HAP-1 (cell line): ENCODE measurements at places on chromosomes 13 and 19.

GRCh38 chr13:76148926-76149325 is 512.8 kb downstream of the LMO7 start:
- no peak for DNase-seq

GRCh38 chr13:29556742-29557141 is 38.7 kb downstream of the SLC7A1 start:
- DNase-seq: no peak

DNA sequence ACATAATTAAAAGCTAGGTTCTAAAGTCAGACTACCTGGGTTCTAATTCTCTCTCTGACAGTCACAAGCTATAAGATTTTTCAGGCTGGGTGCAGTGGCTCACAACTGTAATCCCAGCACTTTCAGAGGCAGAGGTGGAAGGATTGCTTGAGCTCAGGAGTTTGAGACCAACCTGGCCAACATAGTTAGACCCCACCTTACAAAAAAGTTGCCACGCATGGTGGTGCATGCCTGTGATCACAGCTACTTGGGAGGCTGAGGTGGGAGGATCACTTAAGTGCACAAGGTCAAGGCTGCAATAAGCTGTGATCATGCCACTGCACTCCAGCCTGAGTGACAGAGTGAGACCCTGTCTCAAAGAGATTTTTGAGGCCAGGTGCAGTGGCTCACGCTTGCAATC is 6.0 kb downstream of the NFKBID start:
- no peak for DNase-seq

GRCh38 chr13:99859178-99860177 is 112.1 kb downstream of the ZIC5 start:
- DNase-seq: no peak

GRCh38 chr19:5447700-5448311 is 7.4 kb upstream of the ZNRF4 start:
- no peak for DNase-seq

DNA sequence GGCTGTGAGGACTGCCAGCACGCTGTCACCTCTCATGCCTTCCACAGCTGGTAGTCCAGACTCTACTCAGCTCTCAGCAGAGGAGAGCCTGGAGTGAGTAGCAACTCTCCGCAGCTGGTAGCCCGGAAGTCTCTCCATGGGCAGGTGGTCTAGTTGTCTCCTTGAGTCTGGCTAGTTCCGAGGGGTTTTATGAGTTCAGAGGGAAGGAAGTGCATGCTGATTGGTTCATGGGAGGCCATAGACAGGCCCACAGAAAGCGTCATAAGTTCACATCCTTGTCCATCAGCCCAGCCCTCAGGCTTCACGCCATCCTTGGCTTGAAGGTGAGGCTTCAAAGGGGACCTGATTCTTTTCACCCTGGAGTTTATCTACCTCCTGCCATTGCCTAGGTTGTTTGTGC is 2662.4 kb upstream of the PCDH20 start:
- no peak for DNase-seq

DNA sequence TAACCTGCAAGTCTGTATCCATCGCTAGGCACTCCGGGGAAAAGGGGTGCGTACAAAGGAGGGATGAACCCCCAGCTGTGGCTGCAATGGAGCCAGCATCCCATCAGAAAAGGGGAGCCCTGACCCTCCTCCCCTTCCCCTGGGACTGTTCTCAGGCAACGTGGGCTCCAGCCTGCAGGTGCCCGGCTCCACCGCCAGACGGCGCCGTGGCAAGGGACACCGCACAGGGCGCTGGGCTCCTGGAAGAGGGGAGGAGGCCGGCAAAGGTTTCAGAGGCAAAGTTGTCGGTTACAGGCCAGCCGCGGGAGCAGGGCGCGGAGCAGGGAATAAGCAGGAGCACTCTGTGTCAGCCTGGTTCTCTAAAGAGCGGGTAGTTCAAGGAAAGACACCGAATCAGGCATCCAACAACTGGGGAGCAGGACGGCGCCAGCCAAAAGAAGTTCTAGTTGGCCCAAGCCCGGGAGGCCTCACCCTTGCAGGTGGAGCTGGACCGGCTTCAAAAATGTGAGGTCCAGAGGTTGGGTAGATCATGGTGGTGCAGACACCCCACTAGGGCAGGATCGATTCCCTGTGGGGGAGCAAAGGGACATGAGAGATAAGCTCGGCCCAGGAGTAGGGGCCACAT is 53.0 kb upstream of the ATP12A start:
- DNase-seq: no peak

GRCh38 chr19:572743-573518 is 535 bp downstream of the BSG start:
- DNase-seq: peak; percentile 56

DNA sequence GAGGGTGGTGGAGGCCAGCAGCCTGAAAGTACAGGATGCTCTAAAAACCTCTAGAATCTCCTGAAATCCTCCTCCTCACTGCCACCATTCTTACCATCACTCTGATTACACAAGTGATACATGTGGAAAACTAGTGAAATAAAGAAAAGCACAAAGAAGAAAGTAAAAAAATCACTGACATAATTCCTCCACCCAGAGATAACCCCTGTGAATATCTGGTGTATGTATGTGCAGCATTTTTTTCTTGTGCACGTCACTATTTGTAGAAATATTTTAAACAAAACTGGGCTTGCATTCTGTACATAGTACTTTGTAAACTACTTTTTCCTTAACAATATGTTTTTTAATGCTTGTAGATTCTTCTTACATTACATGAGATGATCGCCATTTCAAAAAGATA is 73.2 kb downstream of the CDADC1 start:
- no peak for DNase-seq

DNA sequence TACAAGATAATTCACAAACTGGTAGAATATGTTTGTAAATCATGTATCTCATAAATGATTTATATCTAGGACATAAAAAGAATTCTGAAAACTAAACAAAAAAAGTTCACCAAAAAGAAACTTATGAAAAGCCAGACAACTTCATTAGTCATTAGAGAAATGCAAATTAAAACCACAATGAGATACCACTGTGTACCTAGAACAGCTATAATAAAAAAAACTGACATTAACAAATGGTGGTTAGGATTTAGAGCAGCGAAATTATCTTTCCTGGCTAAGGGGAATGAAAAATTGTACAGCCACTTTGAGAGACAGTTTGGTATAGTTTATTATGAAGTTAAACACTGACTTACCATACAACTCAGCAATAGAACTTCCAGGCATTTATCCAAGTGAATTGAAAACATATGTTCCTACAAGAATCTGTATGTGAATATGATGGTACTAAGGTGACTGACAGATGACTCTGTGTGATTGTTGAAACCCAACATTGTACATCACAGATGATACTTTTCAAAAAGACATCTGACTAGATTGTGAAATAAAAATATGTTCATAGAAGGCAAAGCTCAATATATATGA is 41.8 kb downstream of the UGGT2 start:
- DNase-seq: no peak

DNA sequence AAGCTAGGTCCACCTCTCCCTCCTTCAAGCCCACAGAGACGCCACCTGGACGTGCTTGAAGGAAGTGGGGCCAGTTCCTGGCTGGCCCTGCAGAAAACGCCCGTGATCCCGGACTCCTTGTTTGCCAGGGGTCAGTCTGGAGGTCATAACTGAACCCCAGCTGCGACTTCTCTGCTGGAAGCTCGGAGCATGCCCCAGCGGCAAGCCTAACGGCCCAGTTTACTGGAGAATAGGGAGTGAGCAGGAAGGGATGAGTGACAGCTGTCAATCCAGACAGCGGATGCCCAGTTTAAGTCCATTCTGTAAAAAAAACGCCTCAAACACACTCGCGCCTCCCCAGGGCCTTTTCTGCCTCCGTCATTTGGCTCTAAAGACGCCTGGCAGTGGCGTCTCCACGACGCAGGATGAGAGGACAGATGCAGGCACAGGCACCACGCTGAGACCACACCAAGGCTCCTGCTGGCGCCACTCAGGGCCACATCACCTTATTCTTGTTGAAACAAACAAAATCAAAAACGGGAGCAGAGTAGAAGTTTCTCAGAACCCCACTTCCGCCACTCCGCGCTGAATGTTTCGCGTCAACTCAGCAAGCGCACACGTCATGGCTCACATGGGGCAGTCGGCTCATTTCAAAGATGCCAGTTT is 57.6 kb downstream of the RASA3 start:
- no peak for DNase-seq

GRCh38 chr19:1882786-1883692 is 2.3 kb downstream of the ABHD17A start:
- no peak for DNase-seq

GRCh38 chr19:2101417-2102335 is 5.0 kb downstream of the IZUMO4 start:
- DNase-seq: no peak

GRCh38 chr19:36528921-36529518 is 949 bp upstream of the ZNF260 start:
- peak; percentile 34 for DNase-seq

DNA sequence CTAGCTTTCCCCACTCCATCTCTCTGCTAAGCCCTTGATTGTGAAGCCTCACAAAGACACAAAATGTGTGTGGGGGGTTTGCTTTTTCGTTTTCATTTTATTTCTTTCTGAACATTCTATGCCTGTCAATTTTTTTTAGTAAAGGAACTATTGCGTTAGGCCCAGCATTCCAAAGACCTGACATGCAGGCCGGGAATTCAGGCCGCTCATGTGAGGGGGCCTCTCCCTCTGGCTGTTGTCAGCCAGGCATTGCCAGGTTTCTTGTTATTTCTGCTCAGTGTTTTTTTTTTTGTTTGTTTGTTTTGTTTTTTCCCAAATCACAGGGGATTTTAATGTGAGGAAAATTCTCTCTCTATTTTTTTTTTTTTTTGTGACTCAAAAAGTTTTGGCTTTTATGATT is 10.3 kb upstream of the MEDAG start:
- DNase-seq: no peak

GRCh38 chr13:97568850-97569249 is 134.9 kb downstream of the RAP2A start:
- no peak for DNase-seq

GRCh38 chr13:94947392-94947791 is 235.0 kb upstream of the SOX21 start:
- peak; percentile 17 for DNase-seq

DNA sequence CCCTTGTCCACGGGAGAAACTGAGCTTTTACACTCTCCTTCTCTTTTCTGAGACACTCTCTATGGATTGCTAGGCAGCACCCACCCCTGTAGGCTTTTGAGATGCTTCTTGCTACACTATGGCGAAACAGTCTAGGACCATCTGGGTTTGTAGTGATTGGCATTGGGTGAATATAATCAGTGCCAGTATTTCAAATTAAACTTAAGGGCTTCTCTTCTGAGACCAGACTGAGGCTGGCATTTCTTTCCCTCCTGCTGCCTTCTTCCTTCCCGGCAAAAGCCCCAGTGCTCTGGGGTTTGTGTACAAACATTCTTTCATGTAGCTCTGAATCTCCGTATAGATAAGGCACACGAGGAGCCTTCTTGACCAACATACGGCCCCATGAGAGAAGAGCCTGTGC is 276.7 kb downstream of the SLC7A1 start:
- DNase-seq: no peak

DNA sequence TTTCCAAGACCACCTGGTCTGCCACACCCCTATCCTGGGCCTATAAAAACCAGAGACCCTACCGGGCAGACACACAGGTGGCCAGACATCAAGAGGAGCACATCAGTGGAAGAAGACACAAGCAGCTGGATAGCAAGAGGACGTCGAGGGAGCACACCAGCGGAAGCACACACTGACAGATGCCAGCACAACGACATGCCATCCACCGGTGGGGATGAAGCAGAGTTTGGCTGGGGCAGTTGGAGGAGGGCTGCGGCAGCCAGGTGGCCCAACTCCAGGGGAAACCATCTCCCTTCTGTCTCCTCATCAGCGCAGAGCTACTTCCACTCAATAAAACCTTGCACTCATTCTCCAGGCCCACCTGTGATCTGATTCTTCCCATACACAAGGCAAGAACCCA is 200.6 kb downstream of the PCDH17 start:
- DNase-seq: no peak

DNA sequence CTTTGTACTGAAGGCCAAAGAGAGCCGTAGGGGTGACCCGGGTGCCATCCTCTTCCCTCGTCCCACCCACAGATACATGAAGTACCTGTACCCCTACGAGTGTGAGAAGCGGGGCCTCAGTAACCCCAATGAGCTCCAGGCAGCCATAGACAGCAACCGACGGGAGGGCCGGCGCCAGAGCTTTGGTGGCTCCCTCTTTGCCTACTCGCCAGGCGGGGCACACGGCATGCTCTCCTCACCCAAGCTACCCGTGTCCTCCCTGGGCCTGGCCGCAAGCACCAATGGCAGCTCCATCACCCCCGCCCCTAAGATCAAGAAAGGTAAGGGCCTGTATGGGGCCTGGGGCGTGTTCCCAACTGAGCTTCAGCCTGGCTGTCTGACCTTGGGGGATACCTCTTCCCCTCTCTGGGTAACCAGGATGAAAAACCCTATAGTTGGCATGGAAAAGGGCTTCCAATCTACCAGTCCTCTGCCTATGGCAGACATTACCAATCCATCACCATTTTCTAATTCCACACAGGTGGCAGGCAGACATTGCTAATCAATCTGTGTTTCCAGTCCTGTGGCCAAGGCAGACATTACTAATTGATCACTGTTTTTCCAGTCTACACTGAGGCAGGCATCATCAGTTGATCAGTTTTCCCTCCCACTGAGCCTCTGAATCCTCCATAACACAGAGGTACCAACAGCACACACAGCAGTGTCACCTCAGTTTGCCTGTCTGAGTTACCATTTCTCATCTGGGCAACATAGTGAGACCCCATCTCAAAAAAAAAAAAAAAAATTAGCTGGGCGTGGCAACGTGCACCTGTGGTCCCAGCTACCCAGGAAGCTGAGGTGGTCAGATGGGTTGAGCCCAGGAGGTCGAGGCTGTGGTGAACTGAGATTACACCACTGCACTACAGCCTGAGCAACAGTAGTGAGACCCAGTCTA is 19.1 kb upstream of the WDR18 start:
- DNase-seq: no peak

DNA sequence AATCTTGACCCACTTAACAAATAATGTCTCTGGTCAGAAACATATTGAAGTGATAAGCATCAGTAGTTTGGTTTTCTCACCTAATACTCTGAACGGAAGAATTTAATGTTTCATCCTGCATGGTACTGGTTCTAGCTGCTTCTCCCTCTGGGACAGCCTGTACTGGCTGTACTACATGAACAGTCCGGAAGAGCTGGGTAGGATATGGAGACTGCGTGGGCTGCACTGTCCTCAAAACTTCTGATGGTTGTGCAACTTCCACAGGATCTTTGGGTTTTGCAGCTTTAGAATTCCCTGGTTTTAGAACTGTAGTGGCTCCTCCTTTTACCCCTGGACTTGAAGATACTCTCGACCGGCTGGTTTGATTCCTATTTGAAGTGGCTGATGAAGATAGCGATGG is 78.3 kb downstream of the ELF1 start:
- DNase-seq: no peak
